ENCODE measurements at places on chromosomes 5 and 9. TPM values are rescaled to one million over a fixed set of nuclear protein-coding genes. Genes with fewer than 3 reads are reported as not detected.
A peak's percentile ranks its signal among the peaks of the same experiment; 100 is the strongest.

The SGCD gene
- 76.9 TPM for total RNA-seq

The PCDHB14 gene
- total RNA-seq = 6.1 TPM

DNA sequence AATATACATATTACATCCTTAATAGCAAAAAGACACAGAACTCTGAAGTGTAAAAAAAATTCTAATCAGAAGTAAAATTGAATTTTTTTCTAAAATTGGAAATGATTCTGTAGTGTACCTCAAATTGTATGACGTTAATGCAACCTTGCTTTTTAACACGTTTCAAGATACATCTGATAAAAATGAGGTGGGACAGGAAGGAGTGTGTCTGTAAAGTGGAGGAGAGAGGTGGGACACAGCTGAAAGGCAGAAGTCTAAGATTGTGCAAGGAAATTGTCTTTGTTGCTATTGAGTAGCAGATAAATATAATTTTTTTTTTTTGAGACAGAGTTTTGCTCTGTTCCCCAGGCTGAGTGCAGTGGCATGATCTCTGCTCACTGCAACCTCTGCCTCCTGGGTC lies 15.7 kb upstream of the SNX30 start:
- no peak for DNase-seq

DNA sequence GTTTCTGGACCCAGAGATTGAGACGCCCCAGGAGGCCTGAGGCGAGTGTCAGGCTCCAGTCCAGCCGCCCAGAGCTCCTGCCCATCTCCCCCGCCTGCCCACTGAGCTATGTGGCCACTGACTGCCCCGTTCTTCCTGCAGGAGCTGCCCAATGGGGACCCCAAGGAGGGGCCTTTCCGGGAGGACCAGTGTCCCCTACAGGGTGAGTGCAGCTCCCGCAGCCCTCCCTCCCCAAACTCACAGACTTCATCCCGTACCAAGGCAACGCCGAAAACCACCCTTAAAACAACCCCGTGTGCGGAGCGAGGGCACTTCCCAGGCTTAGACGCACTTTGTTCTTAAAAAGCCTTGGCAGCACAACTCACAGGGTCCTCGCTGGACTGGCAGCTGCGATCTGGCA lies 23.4 kb downstream of the NKD2 start:
- peak; percentile 17 for DNase-seq

- DNase-seq = peak; percentile 75
Measured at GRCh38 chr9:130689937-130690700, 3.5 kb upstream of the EXOSC2 start.

- DNase-seq = no peak
Measured at GRCh38 chr5:136686192-136686872, 321.0 kb upstream of the TRPC7 start.

- no peak for DNase-seq
Measured at GRCh38 chr5:137890845-137891244, 1.6 kb downstream of the PKD2L2 start.

DNA sequence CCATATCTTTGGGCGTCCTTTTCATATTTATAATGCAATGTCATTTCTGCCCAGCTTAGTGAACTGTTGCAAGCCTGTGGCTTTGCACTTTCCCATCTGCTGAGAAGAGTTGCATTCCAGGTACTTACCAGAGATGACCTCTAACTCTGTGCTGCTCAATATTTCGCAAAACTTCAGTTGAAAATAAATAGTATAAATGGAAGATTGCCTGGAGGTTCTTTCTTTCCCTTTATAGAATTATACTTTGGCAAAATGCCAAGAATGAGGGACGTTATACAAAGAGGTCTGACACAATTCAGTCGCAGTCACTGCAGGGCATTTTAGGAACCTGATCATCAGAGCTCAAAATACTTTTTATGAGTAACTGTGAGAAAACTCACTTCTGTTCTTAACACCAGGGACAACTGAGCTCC lies 18.9 kb upstream of the VLDLR start:
- no peak for DNase-seq

- DNase-seq = peak; percentile 85
Measured at GRCh38 chr9:107749787-107750444, 260.3 kb upstream of the KLF4 start.

Measured in heart left ventricle (tissue), 16 donors.